ENCODE measurements at places on chromosomes 2 and 18.
A peak's percentile ranks its signal among the peaks of the same experiment; 100 is the strongest.

- no peak for DNase-seq
Observed at GRCh38 chr2:199160677-199161465, 296.9 kb downstream of the SATB2 start.

- no peak for DNase-seq
Observed at GRCh38 chr2:140804700-140805260, 1326.0 kb downstream of the LRP1B start.

DNA sequence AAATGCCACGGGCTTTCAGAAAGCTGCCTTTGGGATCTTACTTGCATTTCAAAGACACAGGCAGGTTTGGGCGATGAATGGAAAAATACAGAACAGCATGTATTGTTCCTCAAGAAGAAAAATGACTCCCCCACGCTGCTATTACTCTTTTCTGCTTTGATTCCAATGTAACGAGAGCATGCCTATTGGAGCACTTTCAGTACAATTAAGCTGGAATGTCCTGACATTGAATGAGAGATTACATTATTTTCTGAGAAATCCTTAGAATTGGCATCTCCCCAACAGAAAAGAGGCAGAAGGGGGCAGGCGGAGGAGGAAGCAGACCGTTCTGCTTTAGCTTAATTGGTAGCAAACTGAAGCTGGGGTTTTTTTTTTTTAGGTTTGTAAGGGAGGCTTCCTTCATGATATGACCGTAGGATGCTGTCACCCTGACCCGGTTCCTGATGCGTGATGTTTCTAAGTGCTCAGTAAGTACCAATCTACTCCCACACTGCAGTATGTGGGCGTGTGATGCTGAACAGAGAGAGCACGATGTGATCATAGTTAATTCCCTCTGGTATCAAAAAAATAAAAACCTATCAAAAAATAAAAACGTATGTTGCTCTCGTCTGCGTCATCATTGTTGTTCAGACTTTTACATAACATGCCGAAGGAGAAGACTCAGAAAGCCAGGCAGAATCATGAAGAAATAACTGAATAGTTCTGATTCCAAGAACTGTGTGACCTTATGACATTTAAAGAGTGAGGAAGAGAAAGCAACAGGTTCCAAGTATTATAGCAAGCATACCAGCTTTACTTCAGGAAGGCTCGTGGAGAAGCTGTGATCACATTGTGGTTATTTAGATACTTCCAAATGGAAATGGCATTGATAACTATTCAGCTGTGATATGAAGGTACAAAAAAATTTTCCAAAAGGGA is 40.5 kb downstream of the LONRF2 start:
- no peak for DNase-seq

DNA sequence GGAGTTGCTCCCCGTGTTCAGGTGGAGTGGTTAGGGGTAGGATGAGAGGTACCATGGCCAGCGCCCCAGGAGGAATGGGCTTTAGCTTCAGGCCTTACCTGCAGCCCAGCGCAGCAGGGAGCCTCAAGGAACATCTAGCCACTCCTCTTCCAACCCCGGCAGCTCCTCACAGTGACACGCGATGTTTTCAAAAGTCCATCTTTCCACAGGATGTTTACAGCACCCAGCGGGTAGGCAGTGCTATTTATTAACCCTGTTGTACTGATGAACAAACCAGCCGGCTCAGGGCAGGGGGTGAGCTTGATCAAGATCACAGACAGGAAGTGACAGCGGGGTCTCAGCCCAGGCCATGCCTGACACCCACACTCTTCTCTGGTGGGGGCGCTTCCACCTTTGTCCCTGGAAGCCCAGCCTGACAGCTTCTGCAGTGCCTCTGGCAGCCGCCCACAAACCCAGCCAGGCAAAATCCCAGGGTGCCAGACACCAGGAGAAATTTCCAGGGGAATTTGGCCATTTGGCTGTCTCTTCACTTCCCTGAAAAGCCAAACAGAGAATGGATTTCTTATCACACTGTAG is 18.4 kb upstream of the PRLH start:
- no peak for DNase-seq

DNA sequence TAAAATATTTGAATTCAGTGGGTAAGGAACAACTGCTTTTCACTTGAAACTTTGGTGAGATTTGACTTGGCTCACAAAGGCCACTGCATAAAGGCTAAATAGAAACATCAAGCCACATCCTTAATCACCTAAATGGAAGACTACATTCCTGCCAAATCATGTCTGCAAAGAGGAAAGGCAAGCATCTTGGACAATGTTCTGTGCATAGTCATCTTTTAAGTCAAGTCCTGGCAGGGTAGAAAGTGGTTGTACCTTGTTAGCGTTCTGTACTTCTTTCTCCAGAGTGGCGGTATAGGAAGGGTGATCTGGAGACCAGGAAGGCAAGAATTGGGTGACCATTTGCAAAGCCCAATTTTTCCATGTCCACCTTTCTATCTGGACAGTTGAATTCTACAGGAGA is 121.4 kb upstream of the SLC14A2 start:
- no peak for DNase-seq

- DNase-seq: no peak
Observed at GRCh38 chr18:46916551-46917107, 678 bp downstream of the PIAS2 start.

DNA sequence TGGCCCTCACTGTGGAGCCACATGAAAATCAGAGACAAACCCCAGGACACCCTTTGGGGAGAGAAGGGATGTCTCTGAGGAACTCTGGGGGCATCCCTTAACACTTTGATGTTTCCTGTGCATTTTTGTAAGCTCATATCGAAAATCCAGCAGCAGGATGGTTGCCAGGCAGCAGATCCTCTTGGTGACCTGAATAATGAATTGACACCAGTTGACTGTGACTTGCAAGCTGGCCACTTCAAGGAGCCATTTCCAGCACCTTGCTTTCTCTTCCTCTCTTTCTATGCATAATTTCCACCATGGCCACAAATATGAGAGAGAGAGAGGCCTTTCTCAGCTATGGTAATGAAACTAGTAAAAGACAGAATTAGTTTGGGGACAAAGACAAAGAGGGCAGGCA is 91.7 kb downstream of the NRP2 start:
- DNase-seq: no peak

DNA sequence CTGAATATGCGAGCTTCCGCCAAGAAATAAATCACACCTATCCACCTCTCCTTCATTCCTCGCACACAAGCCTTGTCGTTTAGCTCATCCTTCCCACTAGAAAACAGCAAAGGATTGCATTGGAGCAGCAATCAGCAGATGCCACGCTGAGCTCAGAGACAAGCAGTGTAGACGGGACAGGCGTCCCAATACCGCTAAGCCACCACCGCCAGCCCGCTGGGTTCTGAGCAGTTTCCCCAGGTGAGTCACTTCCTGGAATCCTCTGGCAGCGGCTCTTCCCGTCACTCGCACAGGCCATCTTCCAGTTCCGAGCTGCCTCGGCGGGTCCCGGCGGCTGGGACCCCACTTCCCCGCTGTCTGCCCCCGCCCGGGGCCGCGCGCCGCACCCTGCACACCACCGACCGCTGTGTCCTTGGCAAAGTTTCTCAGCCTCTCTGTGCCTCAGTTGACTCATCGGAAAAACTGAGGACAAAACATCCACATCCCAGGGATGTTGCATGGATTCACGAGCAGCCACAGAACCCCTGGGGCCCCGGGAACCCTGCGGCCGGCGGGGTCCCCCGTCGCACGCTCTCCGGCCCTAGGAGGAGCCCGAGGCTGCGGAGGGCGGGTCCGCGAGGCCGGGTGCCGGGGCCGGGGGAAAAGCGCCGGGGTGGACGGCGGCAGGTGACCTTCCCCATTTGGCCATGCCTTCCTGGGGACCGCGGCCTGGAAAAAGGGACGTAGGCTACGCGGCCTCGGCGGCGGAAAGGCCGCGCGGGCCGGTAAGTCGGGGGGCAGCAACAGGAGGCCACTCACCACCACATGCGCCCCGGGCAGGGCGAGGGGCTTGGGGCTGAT is 573 bp downstream of the KDSR start:
- DNase-seq: peak; percentile 77

- DNase-seq: no peak
Observed at GRCh38 chr18:56407646-56408180, 230.7 kb downstream of the TXNL1 start.

DNA sequence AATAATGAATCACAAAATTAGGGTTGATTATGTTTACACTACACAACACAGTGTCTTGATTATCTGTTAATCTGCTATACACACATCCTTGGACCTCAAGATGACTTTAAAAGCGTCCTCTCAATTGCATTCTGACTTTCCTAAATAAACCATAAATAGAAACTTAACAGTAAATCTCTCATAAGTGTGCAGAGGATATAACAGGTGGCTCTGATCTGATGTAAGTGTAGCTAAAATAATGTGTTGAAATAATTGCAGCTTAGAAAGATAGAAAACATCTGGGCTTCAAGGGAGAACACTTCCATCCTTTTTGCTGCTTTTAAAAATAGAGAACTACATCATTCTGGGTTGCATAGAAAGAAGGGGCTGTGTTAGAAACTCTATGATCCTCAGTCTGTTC is 78.4 kb upstream of the EFEMP1 start:
- no peak for DNase-seq

DNA sequence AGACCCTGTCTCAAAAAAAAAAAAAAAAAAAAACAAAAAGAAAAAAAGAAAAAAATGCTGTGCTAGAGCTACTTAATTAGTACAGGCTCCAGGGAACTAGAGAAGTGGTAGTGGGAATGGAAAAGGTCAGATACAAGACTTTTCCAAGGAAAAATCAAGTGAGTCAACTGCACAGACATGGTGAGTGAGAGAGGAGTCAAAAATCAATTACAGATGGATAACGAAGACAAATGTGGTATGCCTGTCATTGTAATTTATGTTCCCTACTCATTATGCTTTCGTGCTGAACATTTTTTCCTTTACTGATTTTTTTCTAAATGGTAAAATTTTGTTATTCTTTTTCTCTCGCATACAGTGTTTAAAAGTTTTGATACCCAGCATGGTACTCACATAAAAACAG is 111.5 kb downstream of the MDH1 start:
- DNase-seq: no peak

- DNase-seq: no peak
Observed at GRCh38 chr2:238483021-238483420, 56.3 kb downstream of the ASB1 start.

GRCh38 chr2:15642815-15643500 is 51.3 kb downstream of the DDX1 start:
- no peak for DNase-seq

- no peak for DNase-seq
Observed at GRCh38 chr2:15181092-15181745, 379.9 kb downstream of the NBAS start.

GRCh38 chr2:209121691-209122090 is 302.2 kb upstream of the MAP2 start:
- DNase-seq: no peak

GRCh38 chr2:176115883-176116813 is at the start of gene HOXD10:
Gene HOXD10, plus strand, starts transcription at chr2:176116778. Its CDS starts 56 bp downstream, at chr2:176116834.
- no peak for DNase-seq

- no peak for DNase-seq
Observed at GRCh38 chr18:36181441-36181840, 5.9 kb upstream of the MOCOS start.

GRCh38 chr2:206477296-206477695 is 34.0 kb downstream of the ADAM23 start:
- no peak for DNase-seq

- no peak for DNase-seq
Observed at GRCh38 chr2:28152585-28153280, 239.9 kb upstream of the FOSL2 start.

DNA sequence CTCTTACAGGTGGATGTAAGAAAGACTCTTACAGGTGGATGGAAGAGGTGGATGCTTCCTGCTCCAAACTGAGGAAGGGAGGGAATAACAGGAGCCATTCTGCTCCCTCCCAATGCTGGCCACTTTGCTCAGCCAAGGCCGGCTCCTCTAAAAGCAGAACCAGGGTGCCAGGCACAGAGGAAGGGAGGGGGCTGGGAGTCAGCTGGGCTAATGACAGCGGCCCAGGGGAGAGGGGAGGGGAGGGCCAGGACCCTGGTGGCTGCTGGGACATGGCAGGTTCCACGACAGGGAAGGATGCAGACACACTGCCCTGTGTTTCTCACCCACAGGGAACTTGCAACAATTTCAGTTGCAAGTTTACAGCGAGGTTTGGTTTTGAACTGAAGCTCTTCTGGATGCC is 173.4 kb downstream of the ANAPC1 start:
- DNase-seq: no peak

DNA sequence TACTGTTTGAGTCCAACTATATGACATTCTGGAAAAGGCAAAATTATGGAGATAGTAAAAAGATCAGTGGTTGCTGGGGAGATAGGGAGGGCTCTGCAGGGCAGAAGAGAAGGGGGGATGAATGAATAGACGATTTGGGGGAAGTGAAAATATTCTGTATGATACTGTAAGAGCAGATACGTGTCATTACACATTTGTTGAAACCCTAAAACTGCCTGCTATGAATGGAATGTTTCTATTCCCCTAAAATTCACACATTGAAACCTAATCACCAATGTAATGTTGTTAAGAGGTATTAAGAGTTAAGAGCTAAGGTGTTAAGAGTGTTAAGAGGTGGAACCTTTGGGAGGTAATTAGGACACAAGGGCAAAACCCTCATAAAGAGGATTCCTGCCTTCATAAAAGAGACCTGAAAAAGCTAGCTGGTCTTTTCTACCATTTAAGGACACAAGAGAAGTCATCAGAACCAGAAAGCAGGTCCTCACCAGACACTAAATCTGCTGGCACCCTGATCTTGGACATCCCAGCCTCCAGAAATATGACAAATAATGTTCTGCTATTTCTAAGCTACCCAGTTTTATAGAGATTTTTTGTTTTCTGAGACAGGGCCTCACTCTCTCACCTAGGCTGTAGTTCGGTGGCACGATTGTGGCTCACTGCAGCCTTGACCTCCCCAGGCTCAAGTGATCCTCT is 76.2 kb downstream of the ATAD2B start:
- no peak for DNase-seq

DNA sequence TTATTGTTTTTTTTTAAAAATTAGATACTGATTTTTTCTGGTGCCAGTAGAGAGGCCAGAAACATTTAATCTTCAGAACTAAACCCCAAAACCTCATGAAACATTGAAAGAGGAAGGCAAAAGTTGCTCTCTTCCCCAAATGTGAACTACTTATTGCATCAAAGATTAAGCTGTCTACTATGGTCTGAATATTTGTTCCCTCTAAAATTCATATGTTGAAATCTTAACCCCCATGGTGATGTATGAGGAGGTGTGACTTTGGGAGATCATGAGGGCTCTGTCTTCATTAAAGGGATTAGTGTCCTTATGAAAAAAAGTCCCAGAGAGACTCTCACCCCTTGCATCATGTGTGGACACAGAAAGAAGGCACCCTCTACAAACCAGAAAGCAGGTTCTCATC is 28.2 kb upstream of the SLC8A1 start:
- no peak for DNase-seq

- DNase-seq: no peak
Observed at GRCh38 chr18:37422116-37422515, 143.5 kb downstream of the CELF4 start.

DNA sequence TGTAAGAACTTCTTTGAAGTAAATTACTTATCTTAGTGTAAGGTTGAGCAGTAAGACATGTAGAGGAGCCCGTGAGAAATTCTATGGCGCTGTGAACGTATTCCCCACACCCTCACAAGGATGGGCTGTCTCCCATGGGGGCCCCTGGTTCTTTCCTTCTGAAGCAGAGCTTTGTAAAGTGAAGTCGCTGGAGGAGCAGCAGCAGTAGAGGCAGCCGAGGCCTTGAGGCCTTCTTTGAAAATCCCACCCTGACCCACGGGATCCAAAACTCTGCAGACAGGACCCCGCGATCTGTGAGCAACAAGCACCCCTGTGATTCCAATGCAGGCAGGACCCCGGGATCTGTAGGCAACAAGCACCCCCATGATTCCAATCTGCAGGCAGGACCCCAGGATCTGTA is 23.8 kb upstream of the SNTG2 start:
- DNase-seq: no peak

All from activated CD4-positive, alpha-beta T cell treated with anti-CD3 and anti-CD28 coated beads for 4 hours (primary cell).